ENCODE measurements at places on chromosomes 6 and 20.

- DNase-seq: peak; percentile 90
Measured at GRCh38 chr6:142361779-142362750, 60.3 kb downstream of the ADGRG6 start.

DNA sequence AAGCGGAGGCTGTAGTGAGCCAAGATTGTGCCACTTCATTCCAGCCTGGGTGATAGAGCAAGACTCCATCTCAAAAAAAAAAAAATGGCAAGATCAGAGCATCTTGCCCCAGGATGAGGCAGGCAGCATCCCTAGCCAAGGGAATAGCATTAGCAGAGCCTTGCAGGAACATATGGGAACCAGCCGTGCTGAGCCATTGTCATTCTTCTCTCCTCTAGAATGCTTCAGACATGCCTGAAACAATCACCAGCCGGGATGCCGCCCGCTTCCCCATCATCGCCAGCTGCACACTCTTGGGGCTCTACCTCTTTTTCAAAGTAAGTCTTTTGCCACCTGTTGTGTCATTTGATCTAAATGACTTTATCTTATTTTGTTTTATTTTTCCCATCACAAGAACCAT, 13.0 kb downstream of the HM13 start:
- DNase-seq: no peak

GRCh38 chr6:158867381-158868121, 48.4 kb upstream of the EZR start:
- DNase-seq: no peak

GRCh38 chr20:55135923-55136322, 660.5 kb downstream of the DOK5 start:
- DNase-seq: no peak

GRCh38 chr6:138600726-138601125, 101.4 kb upstream of the NHSL1 start:
- peak; percentile 36 for DNase-seq

DNA sequence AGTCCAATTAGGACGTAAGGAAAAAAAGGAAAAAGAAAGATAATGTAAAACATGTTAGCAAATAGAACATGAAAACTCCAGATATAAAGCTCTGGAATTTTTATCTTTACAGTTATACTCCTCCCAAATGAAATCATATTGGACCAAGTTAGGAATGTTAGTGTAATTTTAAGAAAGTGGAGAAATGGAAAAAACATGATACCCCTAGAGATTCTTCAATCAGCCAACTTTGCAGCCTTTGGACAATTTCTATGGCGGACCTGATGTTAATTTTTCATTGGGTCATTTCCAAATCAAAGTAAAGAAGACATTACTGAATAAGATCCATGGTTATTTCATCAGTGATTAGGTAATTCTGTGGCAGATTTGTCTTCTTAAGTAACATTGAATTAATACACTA, 748.7 kb downstream of the RFPL4B start:
- no peak for DNase-seq

- DNase-seq: no peak
Measured at GRCh38 chr6:156517088-156517487, 260.1 kb upstream of the ARID1B start.

GRCh38 chr6:140623498-140623897, 1249.0 kb upstream of the CITED2 start:
- peak; percentile 52 for DNase-seq

- DNase-seq: no peak
Measured at GRCh38 chr6:1285556-1285955, 26.3 kb upstream of the FOXQ1 start.

GRCh38 chr20:33791959-33792597, 19.1 kb upstream of the CHMP4B start:
- DNase-seq: no peak

GRCh38 chr20:38450412-38450975, 15.4 kb upstream of the SNHG17 start:
- DNase-seq: no peak

GRCh38 chr20:58228484-58229197, at the start of gene ANKRD60:
Gene ANKRD60, minus strand, starts transcription at chr20:58228653. Its CDS starts 0 bp downstream, at chr20:58228653.
- no peak for DNase-seq

GRCh38 chr20:7966176-7966575, 25.9 kb upstream of the HAO1 start:
- DNase-seq: no peak

- no peak for DNase-seq
Measured at GRCh38 chr6:99426451-99426757, 1.3 kb upstream of the PNISR start.

GRCh38 chr20:19886661-19887288, 128.7 kb downstream of the RIN2 start:
- DNase-seq: no peak

DNA sequence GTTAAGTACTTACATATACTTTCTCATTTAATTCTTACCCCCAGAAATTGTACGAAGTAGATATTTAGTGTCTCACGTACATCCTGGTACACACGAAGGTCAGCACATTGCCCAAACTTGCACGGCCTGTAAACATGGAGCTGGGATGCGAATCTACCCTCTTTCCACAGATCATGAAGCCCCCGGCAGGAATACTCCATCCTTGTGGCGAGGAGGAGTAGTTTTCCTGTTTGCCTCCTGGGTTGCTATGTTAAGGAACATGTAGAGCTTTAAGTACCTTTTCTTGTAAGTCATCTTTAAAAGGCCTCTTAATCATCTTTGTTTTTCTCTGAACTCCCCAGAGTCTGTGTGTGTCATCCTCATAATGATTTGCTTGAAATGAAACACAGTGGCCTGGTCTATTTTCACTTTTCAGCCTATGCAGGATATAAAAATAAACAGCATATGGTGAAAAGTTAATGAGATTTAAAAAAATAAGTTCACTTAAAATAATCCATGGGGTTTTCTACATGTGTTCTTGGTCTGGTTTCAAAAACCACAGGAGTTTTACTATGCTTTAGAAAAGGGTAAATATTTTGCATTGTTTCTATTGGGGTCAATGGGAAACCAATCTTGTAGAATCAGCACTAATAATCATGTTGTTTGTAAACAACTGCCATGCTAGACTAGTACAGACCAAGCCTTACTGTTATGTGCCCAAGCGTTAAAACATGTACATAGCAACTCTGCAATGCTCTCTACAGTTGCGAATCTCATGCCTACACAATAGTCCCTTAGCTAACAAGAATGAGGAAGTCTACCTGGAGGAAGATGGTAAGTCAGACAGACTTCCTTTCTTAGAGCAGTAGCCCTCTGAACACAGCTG, 9.3 kb upstream of the ARID1B start:
- no peak for DNase-seq

DNA sequence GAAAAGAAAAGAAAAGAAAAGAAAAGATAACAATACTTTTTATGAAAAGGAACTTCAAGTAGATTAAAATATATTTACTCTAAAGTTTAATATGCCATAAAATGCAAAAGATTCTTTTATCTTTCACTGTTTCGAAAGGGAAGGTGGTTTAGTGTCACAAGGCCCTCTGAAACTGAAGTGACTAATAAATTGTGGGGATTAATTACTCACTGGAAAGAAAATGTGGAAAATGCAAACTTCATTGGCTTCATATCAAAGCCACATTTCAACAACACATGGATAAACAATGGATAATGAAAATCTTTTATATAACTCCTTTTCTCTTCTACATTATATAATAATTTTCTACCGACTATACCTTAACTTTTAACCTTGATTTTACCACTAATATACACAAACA, 320.5 kb upstream of the RSPO3 start:
- no peak for DNase-seq

- DNase-seq: no peak
Measured at GRCh38 chr6:116611056-116611455, 5.2 kb upstream of the RSPH4A start.

DNA sequence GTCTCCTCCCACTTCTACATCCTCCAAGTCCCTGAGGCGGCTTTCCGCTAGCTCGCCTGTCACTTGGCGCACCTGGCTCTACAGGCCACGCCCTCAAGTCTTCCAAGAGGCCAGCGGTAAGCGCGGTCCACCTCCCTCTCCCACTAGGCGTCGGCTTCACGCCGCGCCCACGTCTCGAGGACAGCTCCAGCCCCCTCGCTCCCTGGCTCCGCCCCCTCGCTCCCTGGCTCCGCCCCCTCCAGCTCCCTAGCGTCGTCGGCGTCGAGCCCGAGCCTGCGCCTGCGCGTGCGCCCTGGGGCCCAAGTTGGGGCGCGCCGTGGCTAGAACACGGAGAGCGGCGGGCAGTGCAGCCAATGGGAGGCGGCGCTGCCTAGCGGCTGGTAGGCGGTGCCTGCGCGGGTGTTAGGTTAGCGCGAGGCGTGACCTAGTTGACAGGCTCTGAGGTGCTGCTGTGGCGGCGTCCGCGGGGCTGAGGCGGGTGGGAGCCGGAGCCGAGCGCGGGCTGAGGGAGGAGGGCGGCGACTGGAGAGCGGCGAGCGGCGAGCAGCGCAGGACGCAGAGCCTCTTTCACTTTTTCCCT, at the start of gene MACROD2:
Gene MACROD2, plus strand, starts transcription at position 431 of the 580 bp plus-strand sequence.
- peak; percentile 60 for DNase-seq

DNA sequence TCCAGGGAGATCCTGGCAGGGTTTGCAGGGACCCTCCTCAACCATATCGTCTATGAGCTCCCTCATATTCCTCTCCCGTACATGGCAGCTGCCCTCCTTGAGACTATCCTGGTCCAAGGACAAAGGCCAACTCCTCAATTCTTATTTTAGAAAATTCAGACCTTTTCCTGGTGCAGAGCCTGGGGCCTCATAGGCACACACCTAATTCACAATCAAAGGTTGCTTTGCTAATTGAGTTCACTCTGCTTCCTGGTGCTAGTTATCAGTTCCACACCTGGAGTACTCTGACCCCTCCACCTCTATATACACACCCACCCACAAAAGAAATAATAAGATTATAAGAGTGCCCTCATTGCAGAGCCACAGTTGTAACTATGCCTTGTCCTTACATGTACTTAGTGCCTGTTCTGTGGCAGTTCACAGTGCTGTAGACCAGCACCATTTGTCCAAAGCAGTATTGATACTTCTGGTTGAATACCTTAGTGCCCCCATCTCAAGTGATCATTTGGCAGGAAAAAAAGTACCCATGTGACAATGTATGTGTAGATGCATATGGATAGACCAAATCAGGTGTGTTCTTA, 38.7 kb downstream of the GSS start:
- DNase-seq: no peak

- DNase-seq: no peak
Measured at GRCh38 chr6:120230008-120230407, 880.4 kb upstream of the MAN1A1 start.

DNA sequence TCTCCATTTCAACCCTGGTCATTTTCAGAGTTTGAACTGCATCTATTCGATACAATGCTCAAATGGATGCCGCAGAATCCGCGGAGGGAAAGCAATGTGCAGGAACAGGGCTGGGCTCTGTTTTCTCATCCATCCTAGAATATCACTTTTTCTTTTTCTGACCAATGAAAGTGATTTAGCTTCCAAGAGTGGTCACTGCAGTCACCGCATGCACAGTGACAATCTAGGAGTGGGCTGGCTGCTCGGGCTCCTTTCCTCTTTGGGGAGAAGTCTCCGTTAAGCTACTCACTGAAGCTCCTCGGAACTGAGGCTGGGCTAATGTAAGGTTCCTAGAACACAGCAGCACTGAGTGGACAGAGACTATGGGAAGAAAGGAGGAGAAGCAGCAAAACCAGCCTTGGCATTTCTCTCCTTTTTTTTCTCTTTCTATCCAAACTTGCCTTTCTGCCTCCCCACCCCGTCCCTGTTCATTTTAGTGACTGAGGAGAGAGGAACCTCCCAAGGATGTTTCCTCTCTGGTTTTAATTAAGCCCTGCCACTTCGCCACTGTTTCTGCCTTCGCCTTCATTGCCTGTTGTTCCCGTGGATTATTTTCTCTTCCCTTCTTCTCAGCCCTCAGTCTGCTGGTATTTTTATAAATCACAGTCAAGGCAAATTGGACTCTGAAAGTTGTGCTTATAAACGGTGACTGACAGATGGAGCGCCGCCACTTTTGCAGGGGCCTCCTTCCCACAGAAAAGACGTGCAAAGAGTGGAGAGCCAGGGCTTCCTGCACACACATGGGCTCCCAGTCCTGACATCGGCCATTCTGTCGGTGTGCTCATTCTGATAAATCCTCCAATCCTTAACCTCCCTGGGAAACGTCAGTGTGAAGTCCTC, 41.1 kb downstream of the RAMACL start:
- no peak for DNase-seq

DNA sequence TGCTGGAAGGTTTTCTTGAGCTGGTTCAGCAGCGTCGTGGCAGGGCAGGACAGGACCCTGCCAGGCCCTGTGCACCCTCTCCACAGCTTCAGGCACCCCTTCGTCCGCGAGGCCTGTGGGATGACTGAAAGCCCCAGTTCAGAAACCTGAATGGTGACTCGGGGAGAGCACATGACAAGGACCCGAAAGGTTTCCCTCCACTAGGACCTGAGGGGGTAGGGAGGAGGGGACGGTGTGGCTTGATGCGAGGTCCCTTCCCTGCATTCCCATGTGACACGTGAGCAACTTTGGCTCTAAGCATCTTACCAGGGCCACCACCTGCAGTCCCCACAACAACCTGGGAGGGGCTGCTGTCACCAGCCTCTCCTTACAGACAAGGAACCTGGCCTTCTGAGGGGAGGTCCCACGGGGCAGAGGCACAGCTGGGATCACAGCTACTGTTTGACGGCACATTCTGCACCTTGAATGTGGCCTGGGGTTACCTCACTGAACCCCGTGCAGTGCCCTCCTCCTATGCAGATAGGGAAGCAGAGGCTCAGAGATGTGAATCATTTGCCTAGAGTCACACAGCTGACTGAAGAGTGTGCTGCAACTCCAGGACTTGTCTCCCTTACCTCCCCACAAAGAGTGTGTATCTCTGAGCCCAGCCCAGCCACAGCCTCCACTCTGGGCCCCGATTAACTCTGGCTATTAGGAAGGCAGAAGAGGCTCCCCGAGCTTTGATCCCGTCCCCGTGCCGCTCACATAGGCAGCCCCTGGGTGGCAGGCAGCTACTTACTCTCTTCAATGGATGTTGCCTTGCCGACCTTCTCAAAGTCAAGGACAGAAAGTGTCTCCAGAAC, 84.6 kb downstream of the PTPN1 start:
- DNase-seq: no peak

DNA sequence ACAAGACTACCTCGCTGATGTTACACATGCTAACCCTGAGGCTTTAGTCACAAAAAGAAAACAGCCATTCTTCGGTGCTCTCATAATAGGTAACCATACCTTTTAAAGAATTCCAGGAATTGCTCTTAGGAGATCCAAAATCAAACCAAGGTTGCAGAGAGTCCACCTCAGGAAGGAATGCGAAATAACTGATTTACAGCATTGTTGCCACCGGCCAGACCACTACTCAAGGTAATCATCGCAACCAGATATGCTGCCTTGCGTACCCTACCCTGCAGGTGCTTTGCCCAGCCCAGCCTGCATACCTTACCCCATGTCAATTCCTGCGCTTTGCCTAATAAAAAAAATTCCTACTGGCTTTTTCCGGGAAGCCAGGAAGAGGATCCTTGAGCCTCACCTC, 27.0 kb downstream of the NUP153 start:
- DNase-seq: no peak
